ENCODE measurements at places on chromosomes 7 and 10. TPM values are rescaled to one million over a fixed set of nuclear protein-coding genes. Genes with fewer than 3 reads are reported as not detected.

Gene BTBD16
- not detected for total RNA-seq

Gene CLDN4
- total RNA-seq: not detected

Gene SEPTIN14
- total RNA-seq: not detected

Gene MACC1
- 0.16 TPM for total RNA-seq

Gene H2BK1
- total RNA-seq: not detected

Gene HPS1
- 27.9 TPM for total RNA-seq

Gene FAM3C
- 40.2 TPM for total RNA-seq

Gene SYT15B
- total RNA-seq: 0.62 TPM

Gene LEP
- 2.7 TPM for total RNA-seq

Gene LIMK1
- total RNA-seq: 8.7 TPM

Gene LIPN
- total RNA-seq: not detected

Gene CPED1
- 27.5 TPM for total RNA-seq

Gene BMPER
- 2.5 TPM for total RNA-seq

Gene FZD1
- 10.3 TPM for total RNA-seq

Gene CAMK1D
- total RNA-seq: 5.2 TPM

Gene TAS2R5
- 0.27 TPM for total RNA-seq

Gene HOXA10
- total RNA-seq: not detected

Gene CYP3A7
- not detected for total RNA-seq

Gene SPDYE2B
- total RNA-seq: not detected

Gene KLF14
- 0.08 TPM for total RNA-seq

Gene TAS2R40
- total RNA-seq: not detected

Gene ORC5
- 7.1 TPM for total RNA-seq

Gene CNPY1
- total RNA-seq: not detected

Gene NUTM2A
- 1.9 TPM for total RNA-seq

Gene TBX20
- total RNA-seq: 138 TPM

Gene OR2A42
- not detected for total RNA-seq

Gene GIMAP6
- total RNA-seq: 33.5 TPM

Gene CCDC172
- total RNA-seq: not detected

Gene MLLT10
- total RNA-seq: 18.3 TPM

Gene SUN3
- total RNA-seq: not detected

Gene CAV1
- 387 TPM for total RNA-seq

Gene ZP3
- total RNA-seq: 0.46 TPM

Gene IDI2
- total RNA-seq: 0.30 TPM

Gene ADAM22
- total RNA-seq: 1.2 TPM

Gene CHST3
- 18.1 TPM for total RNA-seq

Gene ACSL5
- total RNA-seq: 6.4 TPM

Gene PIP4K2A
- 14.0 TPM for total RNA-seq

Gene TAS2R4
- 0.14 TPM for total RNA-seq

Gene ADCY1
- total RNA-seq: 5.9 TPM

Gene TFPI2
- 2.4 TPM for total RNA-seq

Gene AMPH
- 2.4 TPM for total RNA-seq

Gene CPN1
- total RNA-seq: not detected

Gene GPR15LG
- not detected for total RNA-seq

Gene CTTNBP2
- 1.5 TPM for total RNA-seq

Gene ASIC3
- 5.5 TPM for total RNA-seq

Gene STEAP4
- total RNA-seq: 25.2 TPM

Gene HTR5A
- total RNA-seq: not detected

Gene OPN4
- total RNA-seq: 0.41 TPM

Gene SPDYE8
- not detected for total RNA-seq

Gene UNCX
- not detected for total RNA-seq

Gene NUTM2E
- total RNA-seq: not detected

Gene DHX32
- 42.3 TPM for total RNA-seq

Gene HECW1
- total RNA-seq: not detected

Gene NEUROG3
- total RNA-seq: not detected

Gene HILPDA
- 5.9 TPM for total RNA-seq

Gene STEAP2
- total RNA-seq: 10.8 TPM

Gene ABI1
- 28.0 TPM for total RNA-seq
